ENCODE measurements at places on chromosomes 12 and 14. TPM values are rescaled to one million over a fixed set of nuclear protein-coding genes. Genes with fewer than 3 reads are reported as not detected.

The CACNA1C gene
- 0.08 TPM for total RNA-seq

The ACOT6 gene
- total RNA-seq: not detected

The TAS2R50 gene
- total RNA-seq: 0.95 TPM

The CLEC4D gene
- not detected for total RNA-seq

The PPP2R5E gene
- 49.7 TPM for total RNA-seq

DNA sequence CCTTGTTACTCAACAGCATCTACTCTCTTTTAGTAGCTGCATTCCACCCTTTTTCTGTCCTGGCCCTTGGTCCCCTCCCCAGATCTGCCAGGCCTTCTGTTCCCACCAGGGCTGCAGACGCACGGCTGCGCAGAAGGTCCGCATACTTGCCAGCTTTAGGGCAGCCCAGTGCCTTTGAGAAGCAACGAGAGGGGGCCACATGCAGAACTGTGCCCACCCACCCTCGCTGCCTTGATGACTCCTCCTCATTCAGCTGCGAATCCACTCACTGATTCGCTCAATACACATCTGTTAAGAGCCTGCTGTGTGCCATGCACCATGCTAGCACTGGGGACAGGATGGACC, 39.2 kb downstream of the PRIMA1 start:
- DNase-seq: no peak

GRCh38 chr14:106633721-106634120, 1107.3 kb downstream of the TMEM121 start:
- DNase-seq: no peak

DNA sequence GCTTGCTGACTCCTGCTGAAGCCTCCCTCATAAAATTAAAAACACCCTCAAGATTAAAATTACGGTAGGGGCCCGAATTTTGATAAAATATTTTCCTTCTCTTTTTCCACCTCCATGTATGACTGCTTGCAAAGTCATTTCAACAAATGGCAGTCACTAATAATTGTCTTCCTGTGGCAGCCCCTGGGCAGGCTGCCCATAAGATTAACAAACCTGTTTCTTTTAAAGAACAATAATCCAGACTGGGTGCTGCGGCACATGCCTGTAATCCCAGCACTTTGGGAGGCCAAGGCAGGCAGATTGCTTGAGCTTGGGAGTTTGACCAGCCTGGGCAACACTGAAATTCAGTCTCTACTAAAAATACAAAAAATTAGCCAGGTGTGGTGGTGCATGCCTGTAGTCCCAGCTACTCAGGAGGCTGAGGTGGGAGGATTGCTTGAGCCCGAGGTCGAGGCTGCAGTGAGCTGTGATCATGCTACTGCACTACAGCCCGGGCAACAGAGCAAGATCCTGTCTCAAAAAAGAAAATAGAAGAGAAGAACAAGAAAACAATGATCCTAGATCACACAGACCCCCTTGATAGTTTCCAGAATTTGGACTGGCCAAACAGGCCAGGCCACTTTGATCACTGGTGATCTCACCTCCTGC, 8.7 kb downstream of the SAV1 start:
- no peak for DNase-seq

- DNase-seq: no peak
Measured at GRCh38 chr14:66396164-66396563, 90.0 kb upstream of the CCDC196 start.

DNA sequence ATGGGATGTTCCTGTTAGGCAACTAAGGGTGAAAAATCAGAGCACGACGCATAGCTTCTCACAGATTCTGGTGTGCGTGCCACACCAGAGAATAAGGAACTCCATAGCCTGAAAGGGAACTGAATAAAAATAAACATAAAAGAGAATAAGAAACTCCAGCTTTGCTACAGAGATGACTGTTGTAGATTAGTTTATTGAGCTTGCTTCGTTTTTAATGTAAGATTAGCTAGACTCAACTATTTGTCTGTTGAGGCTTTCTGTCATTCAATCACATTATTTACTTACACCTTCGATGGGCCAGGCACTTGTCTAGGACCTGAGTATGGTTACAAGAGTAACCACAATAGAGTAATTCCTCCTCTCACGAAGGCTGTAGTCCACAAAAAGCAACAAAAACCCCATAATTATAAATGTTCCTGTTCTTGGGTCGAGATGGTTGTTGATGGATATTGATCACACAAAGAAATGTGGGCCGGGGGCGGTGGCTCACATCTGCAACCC, 807 bp upstream of the ZCCHC8 start:
- no peak for DNase-seq

GRCh38 chr12:103882861-103883596, 42.0 kb upstream of the NT5DC3 start:
- DNase-seq: no peak

DNA sequence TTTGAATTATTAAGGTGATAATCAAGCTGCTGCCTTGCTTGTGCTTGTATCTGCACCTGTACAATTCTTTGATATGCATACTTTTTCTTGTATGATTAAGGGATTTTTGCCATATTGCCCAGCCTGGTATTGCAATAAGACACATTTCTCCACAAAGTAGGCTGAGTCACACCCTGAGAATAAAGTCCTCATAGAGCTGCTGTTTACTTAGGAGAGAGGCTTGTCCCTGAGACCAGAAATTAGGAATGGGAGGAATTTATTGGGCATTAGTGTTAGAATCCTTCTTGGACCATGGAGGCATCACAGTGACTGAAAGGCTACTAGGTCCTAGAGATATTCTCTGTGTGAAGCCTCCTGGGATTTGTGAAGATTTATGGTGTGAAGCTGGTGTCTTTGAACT, 506.8 kb upstream of the FBXO33 start:
- DNase-seq: no peak

DNA sequence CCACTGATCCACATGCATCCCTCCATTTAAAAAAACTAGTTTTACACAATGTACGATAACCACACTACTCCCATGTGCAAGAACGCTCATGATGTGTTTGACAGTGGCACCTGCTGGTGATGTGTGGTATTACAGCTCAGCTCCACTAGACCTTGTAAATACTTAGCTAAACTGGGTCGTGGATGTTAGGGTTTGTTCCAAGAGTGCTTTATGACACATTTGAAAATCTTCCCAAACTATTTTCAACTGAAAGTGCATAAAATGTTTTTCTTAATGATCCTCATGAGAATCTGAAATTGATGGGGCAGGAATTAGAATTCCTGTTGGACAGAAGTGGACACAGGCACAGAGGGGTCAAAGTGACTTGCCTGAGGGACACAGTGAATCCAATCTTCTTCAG, 99.2 kb downstream of the SCARB1 start:
- DNase-seq: peak; percentile 55

All from activated CD8-positive, alpha-beta T cell treated with anti-CD3 and anti-CD28 coated beads, Interleukin-2, amount 10 ng/mL, durations not matched to agents 7 days and 5 days (primary cell).